ENCODE measurements at places on chromosomes 11 and 22. TPM values are rescaled to one million over a fixed set of nuclear protein-coding genes. Genes with fewer than 3 reads are reported as not detected.

- DNase-seq: peak; percentile 61
Measured at GRCh38 chr11:742156-742546, 5.1 kb upstream of the TALDO1 start.

DNA sequence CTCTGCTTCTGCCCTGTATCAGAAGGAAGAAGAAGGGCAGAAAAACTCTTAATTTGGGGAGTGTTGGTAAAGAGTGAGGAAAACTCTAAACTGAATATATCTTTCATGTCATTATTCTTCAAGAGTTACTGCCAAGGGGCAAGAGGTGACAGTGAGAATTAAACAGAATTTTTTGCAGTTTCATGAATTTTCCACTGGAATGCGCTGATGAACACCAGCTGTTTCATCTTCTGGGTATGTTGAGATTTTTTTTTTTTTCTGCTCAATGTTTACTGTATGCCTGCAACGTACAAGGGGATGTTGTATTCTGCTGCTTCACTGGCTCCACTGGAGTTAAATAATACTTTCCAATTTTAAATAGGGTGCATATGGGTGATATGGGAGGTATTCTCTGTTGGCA lies 117.8 kb downstream of the FAM76B start:
- DNase-seq: no peak

DNA sequence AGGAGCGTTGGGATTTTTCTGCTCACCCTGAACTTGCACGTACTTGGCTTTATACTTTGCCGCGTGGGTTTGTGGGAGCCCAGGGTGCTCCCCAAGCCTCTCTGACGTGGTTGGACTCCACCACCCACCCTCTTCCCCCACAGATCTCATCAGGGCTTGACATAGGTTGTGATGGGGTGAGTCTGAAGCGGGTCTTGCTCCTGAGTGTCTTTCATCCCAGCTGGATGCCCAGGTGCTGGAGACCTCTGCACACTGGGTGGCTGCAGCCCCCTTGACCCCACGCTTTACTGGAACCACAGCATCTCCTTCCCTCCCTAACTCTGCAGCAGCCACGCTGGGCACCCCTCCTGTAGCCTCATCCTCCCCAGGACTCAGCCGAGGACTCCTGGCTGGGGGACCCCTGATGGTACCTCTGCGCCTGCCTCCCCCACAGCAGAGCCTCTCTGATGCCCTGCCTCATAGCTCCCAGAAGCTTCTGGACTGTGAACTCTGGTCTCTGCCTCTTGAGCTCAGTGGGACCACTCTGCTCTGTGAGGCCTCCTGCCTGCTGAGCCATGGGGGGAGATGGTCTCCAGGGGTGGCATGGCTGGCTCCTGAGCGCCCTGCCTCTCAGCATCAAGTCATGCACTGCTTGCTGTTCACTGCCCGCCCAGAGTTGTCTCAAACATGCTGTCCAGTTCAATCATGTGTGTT lies 45.2 kb downstream of the MYEOV start:
- DNase-seq: peak; percentile 20

GRCh38 chr11:31325160-31325559 lies 44.4 kb downstream of the DCDC1 start:
- DNase-seq: no peak

DNA sequence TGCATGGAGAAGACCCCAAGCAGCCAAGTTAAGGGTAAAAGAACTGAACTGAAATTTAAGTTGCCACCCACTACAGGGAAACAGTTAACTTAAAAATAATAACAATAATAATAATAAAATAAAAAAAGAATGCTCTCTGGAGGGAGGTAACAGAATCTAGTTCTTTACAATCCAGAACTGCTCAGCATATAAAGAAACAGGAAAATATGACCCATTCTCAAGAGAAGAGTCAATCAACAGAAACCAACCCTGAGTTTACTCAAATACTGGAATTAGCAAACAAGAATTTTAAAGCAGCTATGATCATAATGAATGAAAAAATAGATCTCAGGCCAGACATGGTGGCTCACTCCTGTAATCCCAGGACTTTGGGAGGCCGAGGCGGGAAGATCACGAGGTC lies 53.8 kb downstream of the DENND5A start:
- DNase-seq: no peak

PPFIA1 gene
- total RNA-seq: 86.6 TPM

APOL6 gene
- not detected for total RNA-seq

RAG1 gene
- 0.05 TPM for total RNA-seq

OR5B2 gene
- not detected for total RNA-seq
